ENCODE measurements at places on chromosomes 5 and 9.

GRCh38 chr9:91253488-91253887, 108.2 kb downstream of the AUH start:
- peak; percentile 80 for DNase-seq

DNA sequence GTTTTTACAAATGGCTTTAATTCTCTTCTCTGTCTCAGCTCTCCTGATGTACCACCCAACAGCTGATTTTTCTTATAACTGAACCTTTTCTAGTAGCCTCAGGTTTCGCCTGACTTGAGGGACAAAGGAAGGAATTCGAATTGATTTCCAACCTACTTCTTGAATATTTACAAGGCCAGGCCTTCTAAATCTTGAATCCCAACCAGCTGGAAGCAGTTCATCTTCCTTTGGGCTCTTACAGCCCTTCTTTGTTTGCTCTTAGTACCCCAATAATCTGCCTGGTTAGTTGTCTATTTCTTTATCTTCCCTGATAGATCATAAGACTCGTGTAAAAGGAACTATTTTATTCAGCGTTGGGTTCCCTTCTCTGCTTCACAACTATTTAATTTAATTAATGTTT, 95.9 kb downstream of the NLN start:
- no peak for DNase-seq

DNA sequence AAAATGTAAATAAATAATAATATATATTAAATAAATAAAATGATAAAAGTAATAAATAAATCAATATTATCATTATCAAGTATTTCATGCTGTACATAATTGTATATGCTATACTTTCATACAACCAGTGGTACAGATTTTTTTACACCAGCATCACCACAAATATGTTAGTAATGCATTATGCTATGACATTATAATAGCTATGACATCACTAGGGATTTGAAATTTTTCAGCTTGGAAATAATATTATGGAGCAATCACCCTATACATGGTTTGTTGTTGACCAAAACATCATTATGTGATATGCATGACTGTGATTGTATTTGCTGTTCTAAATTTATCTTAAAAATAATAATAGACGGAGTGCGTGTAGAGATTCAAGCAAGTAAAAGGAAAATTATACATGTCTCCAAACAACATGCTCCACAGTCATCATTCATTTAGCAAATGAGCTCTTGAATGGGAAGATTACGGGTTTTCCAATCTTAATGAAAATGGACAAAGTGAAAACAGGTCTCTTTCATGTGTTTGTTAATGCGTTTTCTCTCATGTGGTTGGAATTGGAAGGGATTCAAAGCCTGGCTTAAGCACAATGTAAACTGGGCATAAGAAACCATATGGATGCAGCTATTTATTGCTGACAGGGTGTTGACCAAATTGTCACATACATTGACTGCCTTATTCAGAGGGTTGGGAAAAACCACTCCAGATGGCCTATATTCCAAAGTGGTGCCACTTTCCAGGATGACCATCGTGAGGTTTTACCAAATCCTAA, 643.0 kb upstream of the RGMB start:
- DNase-seq, result no peak

DNA sequence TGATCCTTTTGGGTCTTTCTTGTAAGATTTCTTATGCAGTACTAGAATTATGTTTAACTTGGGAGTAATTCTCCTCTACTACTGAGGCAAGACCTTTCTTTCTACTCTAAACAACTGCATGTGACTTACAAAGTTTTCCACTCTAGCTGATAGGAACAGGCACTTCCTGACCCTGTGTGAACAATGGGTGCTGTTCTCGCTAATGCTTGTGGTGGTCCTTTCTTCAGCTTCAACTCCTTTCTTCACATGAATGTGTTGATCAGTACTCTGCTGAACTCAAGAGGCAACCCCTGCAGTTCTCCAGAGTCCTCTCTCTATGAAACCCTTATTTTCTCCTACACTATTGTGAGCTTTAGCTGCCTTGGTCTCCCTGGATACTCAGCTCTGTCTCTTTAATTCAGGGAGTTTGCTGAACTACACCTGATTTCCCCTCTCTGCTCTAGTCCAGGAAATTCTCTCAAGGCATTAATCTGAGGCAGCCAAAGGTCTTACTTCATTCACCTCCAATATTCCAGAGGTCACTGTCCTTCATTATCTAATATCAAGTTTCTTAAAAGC, 484.6 kb upstream of the PIK3R1 start:
- DNase-seq, result no peak

GRCh38 chr5:133796186-133796585, 172.2 kb downstream of the C5orf15 start:
- no peak for DNase-seq

- no peak for DNase-seq
Observed at GRCh38 chr5:143692342-143692741, 119.6 kb upstream of the HMHB1 start.

- no peak for DNase-seq
Observed at GRCh38 chr5:116788851-116789403, 214.3 kb upstream of the SEMA6A start.

DNA sequence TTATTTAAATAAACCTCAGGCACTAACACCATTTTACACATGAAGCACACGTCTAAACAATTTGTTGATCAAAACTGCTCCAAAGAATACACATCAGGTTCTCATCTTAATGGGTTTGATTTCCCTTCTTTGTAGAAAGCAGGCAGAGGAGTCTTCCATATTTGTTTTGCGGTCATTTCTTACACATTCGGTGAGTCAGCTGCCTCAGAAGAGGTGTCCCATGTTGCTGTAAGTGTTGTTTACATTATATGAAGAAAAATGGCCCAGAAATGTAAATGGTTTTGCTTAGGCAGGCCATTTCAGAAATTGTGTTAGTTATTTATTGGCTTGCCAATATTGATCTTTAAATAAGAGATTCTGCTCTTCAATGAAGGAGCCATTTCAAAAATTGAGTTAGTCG, 325.8 kb downstream of the TENT4A start:
- DNase-seq, result no peak

DNA sequence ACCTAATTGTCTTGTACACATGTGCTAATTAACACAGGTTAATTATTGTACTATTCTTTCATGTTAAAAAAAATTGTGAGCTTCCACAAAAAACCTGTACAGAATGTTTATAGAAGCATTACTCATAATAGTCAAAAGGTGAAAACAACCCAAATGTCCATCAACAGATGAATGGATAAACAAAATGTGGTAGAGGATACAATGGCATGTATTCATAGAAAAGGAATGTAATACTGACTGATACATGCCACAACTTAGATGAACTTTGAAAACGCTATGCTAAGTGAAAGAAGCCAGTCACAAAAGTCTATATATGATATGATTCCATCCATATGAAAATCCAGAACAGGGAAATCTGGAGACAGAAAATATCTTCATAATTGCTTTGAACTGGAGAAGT, 25.6 kb downstream of the RRAGA start:
- no peak for DNase-seq

DNA sequence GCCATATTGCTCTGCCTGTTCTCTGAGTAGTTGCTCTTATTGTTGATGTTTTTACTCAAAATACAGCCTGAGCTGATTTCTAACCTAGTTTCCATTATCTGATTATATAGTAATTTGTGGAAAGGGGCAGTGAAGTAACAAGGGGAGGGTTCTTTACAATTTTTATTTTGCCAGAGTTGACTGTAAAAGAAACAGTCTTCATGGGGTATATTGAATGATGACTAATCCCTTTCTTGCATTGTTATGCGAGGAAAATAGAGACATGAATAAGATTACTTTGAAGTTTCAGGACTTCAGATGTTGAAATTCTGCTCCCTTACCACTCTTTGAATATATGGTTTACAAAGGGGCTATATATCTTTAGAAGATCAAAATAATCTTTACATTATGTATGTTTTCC, 9.1 kb upstream of the LRRC70 start:
- DNase-seq, result no peak

DNA sequence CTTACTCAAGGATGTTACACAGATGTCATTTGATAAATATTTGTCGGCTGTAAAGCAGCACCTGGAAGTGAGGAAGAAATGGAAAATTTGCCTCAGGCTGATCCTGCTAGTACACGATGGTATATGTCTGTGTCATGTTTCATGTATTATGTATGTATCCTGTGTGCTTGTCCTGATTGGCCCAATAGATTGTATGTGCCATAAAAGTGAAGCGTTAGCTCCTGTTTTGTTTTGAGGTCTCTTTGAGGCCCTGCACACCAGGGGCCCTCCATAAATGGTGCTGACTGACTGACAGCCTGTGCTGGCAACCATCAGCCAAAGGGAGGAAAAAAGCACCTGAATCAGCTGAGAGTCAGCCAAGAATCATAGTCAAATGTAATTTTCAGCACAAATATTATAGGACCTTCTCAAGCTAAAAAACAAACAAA, 11.8 kb upstream of the LNPEP start:
- no peak for DNase-seq

- peak; percentile 5 for DNase-seq
Observed at GRCh38 chr5:90940227-90940995, 381.8 kb downstream of the ADGRV1 start.

DNA sequence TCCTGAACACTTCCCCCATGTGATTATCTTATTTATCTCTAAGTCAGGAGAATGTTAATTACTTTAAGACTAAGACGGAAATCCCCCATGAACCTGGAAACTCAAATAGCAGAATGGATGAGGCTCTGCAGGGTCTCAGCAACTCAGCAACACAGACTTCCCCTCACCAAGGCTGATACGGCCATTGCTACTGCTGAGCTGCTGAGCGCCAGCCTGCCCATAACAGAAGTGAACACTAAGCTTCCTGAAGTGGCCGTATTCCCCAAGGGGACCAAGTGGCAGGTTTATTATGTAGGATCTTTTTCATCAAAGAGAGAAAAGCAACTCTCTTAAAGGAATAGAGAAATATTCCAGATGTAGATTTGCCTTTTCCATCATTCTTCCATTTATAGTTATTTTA, 311.1 kb downstream of the RFX3 start:
- no peak for DNase-seq

DNA sequence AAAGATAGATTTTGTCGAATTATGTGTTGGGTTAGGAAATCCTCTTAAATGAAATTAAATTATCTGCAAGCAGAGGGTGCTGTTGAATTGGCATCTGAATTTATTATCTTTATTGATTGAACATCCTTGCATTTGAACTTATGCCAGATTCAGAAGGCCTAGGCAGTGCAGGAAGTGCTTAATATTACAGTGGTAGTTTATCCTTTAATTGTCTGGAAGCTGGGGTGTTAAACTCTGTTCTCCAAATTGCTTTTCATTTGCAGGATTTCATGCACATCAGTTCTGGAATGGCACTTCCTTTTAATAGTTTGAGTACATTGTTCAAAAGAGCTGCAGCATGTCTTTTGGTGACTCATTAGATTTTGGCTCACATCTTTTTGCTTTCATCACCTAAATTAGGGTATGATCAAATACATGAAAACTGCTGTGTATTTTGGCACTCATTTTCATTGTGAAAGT, 186.3 kb downstream of the KDM4C start:
- peak; percentile 62 for DNase-seq

DNA sequence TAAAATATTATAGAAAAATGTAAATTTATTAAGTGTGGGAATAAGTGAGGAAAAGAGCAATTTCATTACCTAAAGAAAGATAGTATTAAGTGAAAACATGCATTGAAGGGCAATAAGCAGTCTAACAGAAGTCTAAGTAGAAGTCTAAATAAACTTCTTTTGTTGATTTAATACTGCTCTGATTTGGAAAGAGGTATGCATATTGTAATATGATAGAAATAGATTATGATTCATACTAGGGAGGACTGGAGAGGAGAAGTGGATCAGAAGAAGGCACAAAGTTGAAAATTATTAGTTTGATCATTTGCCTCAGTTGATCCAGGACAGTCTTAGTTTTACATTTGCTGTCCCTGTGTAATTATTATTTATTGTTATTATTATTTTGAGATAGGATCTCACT, 6.6 kb upstream of the ERBIN start:
- no peak for DNase-seq

GRCh38 chr5:135990528-135991255, 35.9 kb upstream of the LECT2 start:
- peak; percentile 21 for DNase-seq

- DNase-seq, result no peak
Observed at GRCh38 chr5:40976836-40977235, 67.5 kb downstream of the C7 start.

DNA sequence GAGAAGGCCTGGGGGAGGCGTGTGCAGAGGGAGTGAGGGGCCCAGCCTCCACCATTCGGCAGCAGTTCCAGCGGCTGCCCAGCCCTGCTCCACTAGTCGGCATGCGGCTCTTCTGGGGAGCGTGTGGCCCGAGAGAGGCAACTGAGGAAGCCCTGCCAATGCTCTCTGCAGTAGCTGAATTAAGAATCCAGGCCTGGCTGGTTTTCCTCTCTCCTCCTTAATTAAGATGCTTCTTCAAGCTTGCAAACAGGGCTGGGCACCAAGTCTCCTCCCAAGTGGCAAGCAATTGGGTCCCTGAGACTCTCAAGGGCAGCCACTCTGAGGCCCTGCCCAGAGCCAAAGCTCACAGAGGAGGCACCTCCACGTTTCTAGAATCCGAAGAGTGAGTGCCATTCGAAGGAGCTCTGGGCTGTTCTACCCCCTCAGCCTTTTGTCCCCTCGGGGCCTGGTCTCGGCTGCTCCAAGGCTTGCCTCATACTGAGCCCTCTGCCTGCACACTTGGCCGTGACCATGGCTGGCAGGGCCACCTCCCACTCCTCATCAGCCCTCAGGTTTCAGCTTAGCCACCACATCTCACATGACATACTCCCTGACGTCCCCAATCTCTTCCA, 75.4 kb upstream of the LRRTM2 start:
- DNase-seq, result no peak

DNA sequence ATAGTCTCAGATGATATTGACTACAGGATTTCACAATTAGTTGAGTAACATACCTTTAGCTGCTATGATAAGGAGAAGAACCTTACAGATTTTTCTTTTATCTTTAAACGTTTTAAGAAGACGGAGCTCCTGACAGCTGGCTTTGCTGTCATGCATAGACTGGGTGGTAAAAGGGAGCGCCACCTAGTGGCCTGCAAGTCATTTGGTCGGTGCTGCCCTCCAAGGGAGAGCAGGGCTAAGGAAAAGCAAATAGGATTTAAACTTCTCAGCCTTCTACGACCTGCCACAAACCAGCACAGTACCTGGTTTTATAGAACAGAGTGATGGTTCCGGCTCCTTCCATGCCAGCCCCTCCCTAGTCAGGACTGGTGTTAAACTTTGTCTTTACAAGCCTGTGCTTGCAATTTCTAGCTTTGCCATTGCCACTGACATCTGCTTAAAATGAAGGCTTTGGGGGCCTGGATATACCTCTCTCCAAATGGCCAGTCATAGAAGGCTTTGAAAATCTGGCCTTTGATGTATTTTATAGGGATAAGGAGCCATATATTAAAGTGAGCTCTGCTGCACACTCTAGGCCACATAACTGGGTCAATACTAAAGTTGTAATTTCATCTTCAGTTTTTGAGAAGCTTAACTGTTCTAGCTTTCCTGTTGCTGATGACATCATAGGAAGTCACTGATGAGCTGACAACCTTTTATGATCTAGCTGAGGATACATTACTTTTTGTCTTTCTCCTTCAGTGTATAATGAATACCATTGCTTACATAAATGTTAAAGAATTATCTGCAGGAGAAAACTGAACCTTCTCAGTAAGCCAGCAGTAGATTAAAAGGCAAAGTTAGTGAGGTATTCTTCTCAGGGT, 31.1 kb upstream of the ADAMTSL1 start:
- peak; percentile 80 for DNase-seq

GRCh38 chr9:99079542-99079941, 25.4 kb upstream of the TGFBR1 start:
- no peak for DNase-seq

- peak; percentile 79 for DNase-seq
Observed at GRCh38 chr9:99140685-99141314, 35.9 kb downstream of the TGFBR1 start.

GRCh38 chr5:61162832-61163567, 732 bp upstream of the SMIM15 start:
- DNase-seq, result peak; percentile 34
